Astrocyte of the spinal cord (primary cell): ENCODE measurements at places on chromosomes 3 and 15.

- no peak for DNase-seq
Observed at GRCh38 chr15:69513450-69513960, 60.9 kb downstream of the RPLP1 start.

GRCh38 chr3:129645286-129645685 is 38.8 kb upstream of the PLXND1 start:
- no peak for DNase-seq

DNA sequence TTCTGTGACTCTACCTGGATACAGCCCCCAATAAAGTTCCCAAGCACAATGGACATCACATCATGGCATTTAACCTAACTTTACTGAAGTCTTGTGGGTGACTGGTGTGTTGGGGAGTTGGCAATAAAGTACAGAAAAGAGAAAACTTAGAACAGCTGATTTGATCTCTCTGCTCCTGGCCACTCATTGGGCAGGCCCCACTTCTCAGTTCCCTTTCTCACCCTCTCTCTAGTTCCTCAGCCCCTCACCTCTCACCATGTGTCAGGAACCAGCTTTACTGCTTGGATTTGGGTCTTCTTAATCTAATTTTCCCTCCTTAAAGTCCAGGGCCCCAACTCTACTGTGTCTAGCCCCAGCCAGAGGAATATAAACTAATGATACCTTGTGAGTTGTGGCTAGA is 713 bp upstream of the MUC13 start:
- no peak for DNase-seq

GRCh38 chr15:25394898-25395297 is 43.9 kb downstream of the UBE3A start:
- no peak for DNase-seq

GRCh38 chr15:40460404-40460803 is 10.4 kb upstream of the CHST14 start:
- DNase-seq = no peak

DNA sequence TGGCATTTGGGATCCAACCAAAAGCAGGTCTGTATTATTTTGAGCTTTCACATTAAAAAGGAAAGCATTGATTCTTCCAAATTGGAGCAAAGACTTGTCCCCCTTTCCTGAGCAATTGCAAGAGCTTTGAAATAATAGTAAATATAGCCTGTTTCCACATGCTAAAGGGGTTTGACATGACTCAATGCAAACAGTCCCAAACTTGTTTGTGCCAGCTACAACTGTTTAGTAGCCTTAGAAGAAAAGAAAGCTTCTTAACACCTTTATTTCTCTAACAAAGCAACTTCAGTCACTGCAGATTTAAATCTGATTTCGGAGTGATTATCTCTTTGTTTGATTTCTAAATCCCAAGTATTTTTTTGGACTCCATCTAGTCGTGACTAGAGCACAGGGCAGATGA is 180.2 kb downstream of the SEMA6D start:
- no peak for DNase-seq

- DNase-seq = peak; percentile 45
Observed at GRCh38 chr3:85572426-85572825, 613.6 kb downstream of the CADM2 start.

GRCh38 chr15:101048581-101049030 is 129.4 kb downstream of the LRRK1 start:
- DNase-seq = no peak

DNA sequence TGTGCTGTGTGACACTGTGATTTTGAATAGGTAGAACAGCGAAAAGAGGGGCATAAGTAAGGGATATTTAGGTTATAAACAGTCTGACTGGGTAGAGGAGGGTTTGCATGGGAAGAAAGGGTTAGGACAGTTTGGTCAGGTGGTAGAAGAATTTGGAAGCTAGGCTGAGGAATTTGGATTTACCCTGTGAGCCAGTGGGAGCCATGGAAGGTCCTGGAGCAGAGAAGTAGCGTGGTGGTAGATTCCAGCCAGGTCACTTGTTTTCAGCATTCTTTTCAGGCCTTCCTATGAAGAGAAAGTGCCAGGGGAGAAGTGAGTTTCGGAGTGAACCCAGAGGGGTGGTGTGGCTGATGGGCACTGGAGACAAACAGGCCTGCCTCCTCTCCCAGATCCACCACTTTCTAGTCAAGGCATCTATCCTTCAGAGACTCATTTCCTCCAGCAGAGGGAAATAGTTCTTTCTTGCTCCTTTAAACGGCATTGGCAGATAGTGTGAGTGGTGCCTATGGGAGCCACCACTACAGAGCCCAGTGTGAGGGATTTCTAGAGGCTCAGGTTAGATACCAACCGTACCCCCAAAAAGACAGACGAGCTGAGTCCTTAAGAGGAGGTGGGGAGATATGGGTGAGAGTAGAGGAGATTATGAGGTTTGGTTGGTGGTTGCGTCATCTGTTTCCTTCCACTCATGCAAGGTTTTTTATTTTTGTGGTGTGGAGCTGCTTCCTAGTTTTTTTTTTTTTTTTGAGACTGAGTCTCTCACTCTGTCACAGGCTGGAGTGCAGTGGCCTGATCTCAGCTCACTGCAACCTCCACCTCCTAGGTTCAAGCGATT is 21.2 kb downstream of the PXK start:
- DNase-seq = no peak

- no peak for DNase-seq
Observed at GRCh38 chr15:101578443-101578894, 73.7 kb downstream of the TM2D3 start.

GRCh38 chr3:114453361-114453780 is 159.5 kb downstream of the TIGIT start:
- no peak for DNase-seq

DNA sequence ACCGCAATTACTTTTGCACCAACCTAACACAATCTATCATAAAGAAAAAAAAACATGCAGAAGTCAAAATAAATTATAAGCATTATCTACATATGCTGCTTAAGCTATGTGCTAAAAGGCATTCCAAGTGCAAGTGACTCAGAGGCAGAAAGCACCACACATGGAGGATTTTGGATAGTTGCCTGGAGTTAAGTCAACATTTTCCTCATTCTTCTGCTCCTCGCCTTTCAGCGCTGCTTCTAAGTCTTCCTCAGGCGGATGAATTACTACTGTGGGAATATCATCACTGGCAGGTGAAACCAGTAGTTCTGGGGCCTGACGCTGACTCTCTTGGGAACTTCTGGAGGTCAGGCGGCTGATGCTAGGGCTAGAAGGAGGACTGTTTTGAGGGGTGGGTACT is 53.1 kb downstream of the SLC4A7 start:
- DNase-seq = peak; percentile 98

- DNase-seq = no peak
Observed at GRCh38 chr3:19811689-19812088, 122.3 kb downstream of the EFHB start.

DNA sequence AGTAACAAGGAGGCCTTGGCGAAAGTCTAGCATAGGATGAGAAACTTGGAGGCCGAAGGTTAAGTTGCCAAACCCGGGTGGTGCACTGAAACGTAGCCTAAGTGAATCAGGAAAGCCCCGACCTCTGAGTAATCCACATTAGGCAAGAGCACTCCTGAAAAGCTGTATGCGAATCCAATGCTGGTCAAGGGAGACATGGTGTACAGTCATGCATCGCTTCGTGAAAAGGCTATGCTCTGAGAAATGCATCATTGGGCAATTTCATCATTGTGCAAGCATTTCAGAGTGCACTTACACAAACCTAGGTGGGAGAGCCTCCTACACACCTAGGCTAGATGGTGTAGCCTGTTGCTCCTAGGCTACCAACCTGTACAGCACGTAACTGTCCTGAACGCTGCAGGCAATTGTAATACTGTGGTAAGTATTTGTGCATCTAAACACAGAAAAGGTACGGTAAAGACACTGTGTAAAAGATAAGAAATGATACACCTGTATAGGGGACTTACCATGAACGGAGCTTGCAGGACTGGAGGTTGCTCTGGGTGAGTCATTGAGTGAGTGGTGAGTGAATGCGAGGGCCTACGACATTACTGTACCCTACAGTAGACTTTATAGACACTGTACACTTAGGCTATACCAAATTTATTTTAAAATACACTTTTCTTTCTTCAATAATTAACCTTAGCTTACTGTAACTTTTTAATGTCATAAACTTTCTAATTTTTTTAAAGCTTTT is 222.5 kb downstream of the SHQ1 start:
- no peak for DNase-seq

GRCh38 chr3:182435860-182436259 is 357.4 kb upstream of the ATP11B start:
- no peak for DNase-seq

GRCh38 chr3:13200946-13201345 is 127.7 kb upstream of the IQSEC1 start:
- DNase-seq = no peak

DNA sequence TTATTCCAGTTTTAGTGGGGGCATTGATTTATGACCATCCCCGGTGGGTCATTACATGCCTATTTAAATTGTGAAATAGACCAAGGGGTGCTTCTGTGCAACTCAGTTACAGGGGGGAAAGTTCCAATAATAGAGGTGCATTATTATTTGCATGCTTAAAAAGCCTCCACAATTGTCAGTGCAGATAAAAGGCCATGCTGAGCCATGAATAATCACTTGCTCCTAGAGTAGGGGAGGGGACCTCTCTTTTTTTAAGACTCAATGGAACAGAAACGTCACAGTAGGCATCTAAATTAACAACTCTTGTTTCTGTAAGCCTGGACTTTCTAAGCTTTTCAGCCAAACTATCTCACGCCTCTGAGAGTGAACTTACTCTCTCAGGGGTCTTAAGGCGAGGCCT is 66.5 kb upstream of the CMTM7 start:
- no peak for DNase-seq

- no peak for DNase-seq
Observed at GRCh38 chr15:38842226-38842625, 277.6 kb upstream of the RASGRP1 start.

DNA sequence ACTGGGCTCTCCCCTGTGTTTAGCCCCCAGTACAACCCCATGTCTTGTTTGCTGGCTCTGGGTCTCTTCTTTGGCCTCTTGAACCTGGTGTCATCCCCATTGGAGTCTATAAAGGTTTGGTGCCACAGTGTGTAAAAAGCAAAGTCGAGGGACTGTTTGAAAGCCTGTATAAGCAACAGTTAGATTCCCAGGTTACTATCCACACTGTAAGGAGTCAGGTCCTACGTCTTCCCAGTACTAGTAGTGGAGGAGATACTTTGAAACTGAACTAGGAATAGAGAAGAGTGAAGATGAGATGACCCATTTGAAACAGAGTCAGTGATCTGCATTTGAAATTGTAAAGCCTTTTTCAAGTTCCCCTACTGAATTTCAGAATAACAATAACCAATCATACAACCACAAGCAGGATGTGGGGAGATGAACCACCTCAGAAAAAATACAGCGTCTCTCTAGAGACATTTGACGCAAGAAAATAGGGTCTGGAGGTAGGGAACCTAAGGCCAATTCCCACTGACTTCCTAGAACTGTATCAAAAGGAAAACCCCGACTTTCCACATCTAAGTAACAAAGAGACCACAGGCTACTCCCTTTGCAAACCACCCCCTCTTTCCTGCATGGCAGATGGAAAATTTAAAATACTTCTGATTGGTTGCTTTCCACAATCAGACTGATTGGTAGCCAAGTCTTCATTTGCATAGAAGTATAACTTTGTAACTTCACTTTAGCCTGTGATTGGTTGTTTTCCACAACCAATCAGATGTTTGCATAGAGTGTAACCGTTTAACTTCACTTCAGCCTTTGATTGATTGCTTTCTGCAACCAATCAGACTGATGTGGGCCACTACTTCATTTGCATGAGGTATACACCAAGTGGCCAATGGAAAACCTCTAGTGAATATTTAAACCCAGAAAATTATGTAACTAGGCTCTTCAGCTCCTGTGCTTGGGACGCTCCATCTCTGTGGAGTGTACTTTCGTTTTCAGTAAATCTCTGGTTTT is 49.9 kb upstream of the NEDD4 start:
- no peak for DNase-seq

GRCh38 chr15:99310745-99311144 is 59.5 kb downstream of the LRRC28 start:
- DNase-seq = no peak

- DNase-seq = peak; percentile 16
Observed at GRCh38 chr3:142224482-142225072, 808 bp downstream of the GK5 start.

- DNase-seq = peak; percentile 71
Observed at GRCh38 chr3:185332026-185332735, 30.8 kb upstream of the MAP3K13 start.

GRCh38 chr3:10007126-10007782 is 19.0 kb upstream of the FANCD2 start:
- no peak for DNase-seq

- peak; percentile 89 for DNase-seq
Observed at GRCh38 chr3:156681002-156681401, 6.6 kb downstream of the TIPARP start.

GRCh38 chr15:58583171-58583908 is 151.5 kb downstream of the LIPC start:
- DNase-seq = no peak

DNA sequence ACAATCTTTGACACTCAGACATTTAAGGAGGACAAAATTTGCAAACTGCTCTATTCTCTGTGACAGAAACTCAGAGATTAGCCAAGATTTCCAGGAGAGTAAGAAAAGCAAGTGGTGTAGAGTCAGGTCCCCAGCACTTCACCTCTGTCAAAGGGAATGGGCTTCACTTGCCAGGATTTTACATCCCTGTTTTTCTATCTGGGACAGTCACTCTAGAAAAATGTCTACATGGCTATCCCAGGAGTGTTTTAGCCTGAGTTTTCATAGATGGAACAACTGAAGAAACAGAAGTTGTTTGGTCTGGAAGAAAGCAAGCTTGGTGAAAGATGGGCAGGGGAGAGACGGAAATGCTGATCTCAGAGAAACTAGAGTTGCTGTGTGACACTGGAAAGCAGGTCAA is 3.0 kb downstream of the FAM219B start:
- no peak for DNase-seq

- no peak for DNase-seq
Observed at GRCh38 chr3:10495614-10496013, 9.8 kb downstream of the ATP2B2 start.

DNA sequence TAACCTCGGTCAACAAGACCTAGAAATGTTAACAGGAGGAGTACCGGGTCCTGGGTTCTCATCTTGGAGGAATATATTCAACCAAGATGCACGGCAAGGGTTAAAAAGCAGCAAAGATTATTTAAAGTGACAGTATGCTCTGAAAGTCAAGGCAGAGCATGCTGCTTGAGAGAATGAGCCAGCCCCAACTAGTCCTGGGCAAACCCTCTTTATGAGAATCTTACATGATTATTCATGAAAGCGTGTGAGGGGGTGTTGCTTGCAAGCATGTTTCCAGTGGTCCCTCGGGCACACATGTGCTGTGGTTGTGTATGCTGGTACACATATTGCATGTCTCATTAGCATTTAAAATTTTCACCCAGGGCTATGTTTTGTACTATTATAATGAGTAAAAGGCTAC is 1445.6 kb downstream of the SI start:
- DNase-seq = no peak

DNA sequence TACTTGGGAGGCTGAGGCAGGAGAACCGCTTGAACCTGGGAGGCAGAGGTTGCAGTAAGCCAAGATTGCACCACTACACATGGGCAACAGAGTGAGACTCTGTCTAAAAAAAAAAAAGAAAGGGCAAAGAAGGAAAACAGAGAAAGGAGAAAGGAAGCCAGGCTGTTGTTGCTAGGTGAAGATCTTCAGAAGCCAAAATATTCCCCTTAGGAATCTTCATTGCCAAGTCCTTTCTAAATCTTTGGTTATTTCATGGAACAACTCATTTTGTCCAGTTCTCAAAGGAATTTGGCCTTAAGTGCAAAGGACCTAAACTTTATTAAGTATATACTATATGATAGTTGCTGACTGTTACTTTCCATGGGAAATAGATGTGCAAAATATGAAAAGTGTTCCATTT is 59.2 kb upstream of the OSBPL11 start:
- DNase-seq = no peak

GRCh38 chr15:60399931-60400330 is 2.1 kb upstream of the ANXA2 start:
- DNase-seq = peak; percentile 71
